ENCODE measurements at places on chromosomes 1 and 21.

- no peak for DNase-seq
These were observed 60.6 kb downstream of the UCHL5 start for GRCh38 chr1:192998536-192998935.

DNA sequence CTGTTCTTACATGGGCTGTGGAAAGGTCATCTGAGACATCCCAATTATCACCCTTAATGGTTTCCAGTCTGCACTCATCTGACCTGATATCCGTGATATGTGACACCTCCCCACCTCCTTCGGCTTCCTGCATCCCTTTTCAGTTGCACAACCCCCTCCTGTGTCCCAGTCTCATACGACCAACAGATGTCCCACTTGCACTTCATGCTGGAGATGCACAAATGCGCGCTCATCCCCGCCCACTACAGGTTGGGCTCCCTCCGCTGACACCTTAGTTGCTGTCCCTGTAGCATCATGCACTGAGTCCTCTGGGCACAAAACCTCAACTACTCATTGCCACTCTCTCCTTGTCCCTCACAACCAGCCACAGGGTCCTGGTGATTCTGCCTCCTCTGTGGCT is 94.4 kb downstream of the MIS18A start:
- DNase-seq = no peak

GRCh38 chr1:95380909-95381308 is 146.9 kb downstream of the RWDD3 start:
- no peak for DNase-seq

GRCh38 chr1:19882111-19883071 is at the start of gene OTUD3:
TSS of gene OTUD3 (plus strand) at chr1:19882395. CDS start at chr1:19882514, 119 bp downstream.
- DNase-seq = peak; percentile 100

DNA sequence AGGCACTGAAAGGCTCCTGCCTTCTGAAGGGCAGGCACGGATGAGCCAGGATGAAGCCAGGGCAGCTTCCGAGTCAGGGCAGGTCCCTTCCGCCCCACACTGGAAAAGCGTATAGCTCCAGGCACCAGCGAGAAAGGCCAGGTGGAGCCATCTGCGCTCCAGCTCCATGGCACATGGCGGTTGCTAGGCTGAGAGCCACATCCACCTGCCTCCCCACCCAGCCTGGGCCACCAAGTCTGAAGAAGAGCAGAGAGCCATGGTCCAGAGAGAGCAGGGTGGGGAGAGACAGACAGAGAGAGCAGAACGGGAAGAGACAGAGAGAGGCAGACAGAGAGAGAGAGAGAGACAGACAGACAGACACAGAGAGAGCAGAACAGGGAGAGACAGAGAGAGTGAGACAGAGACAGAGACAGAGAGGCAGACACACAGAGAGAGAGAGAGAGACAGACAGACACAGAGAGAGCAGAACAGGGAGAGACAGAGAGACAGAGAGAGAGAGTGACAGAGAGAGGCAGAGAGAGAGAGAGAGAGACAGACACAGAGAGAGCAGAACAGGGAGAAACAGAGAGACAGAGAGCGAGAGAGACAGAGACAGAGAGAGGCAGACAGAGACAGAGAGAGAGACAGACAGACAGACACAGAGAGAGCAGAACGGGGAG is 5.2 kb downstream of the FNDC10 start:
- no peak for DNase-seq

GRCh38 chr1:52534928-52535764 is 17.7 kb downstream of the TUT4 start:
- no peak for DNase-seq

- no peak for DNase-seq
These were observed 176.0 kb downstream of the PLPP3 start for GRCh38 chr1:56403321-56403720.

- DNase-seq = no peak
These were observed 767 bp downstream of the PDIK1L start for GRCh38 chr1:26112407-26112775.

All from kidney (tissue), 22 donors.